Left renal cortex interstitium (tissue), 4 donors: ENCODE measurements at places on chromosomes 4 and X.

DNA sequence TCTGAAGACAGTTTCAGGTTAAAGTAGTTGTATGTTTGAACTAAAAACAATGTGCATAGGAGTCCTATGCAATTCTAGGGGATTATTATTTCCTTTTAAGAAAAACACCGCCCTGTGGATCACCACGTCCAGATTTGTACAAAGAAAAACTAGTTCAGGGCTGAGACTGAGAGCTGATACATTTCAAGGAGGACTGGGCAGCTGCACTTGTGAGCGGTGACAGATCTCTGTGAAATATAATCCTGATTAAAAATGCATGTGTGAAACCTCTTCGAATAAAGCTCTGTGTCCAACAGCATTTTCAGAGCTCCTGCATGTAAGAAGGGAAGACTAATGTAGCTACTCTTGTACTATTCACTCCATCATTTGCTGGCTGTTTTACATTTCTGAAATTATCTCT, 365.8 kb upstream of the PITX2 start:
- DNase-seq, result no peak

DNA sequence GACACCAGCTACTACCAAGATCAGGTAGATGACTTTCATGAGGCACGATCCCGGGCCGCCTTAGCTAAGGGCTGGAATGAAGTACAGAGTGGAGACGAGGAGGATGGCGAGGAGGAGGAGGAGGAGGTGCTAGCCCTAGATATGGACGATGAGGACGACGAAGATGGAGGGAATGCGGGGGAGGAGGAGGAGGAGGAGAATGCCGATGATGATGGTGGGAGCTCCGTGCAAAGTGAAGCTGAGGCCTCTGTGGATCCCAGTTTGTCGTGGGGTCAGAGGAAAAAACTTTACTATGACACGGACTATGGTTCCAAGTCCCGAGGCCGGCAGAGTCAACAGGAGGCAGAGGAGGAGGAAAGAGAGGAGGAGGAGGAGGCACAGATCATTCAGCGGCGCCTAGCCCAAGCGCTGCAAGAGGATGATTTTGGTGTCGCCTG, 481 bp downstream of the UTP3 start:
- DNase-seq, result no peak

GRCh38 chr4:52036886-52037530, 1.1 kb downstream of the SGCB start:
- DNase-seq, result no peak

GRCh38 chr4:68466185-68466584, 18.9 kb downstream of the TMPRSS11E start:
- DNase-seq, result no peak

- DNase-seq, result no peak
Measured at GRCh38 chrX:2391869-2392606, 108.7 kb downstream of the DHRSX start.

DNA sequence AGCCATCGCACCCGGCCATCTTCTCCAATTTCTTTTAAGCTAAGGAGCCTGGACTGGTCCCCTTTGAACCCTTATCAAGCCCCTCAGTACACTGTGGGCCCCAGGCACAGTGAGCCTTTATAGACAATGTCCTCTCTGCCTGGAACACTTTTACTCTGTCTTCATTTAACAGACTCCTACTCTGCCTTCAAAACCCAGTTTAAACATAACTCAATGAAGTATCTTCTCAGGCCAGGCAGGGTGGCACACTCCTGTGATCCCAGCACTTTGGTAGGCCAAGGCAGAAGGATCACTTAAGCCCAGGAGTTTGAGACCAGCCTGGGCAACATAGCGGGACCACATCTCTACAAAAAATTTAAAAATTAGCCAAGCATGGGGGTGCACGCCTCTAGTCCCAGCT, 27.5 kb upstream of the SMS start:
- DNase-seq, result no peak

DNA sequence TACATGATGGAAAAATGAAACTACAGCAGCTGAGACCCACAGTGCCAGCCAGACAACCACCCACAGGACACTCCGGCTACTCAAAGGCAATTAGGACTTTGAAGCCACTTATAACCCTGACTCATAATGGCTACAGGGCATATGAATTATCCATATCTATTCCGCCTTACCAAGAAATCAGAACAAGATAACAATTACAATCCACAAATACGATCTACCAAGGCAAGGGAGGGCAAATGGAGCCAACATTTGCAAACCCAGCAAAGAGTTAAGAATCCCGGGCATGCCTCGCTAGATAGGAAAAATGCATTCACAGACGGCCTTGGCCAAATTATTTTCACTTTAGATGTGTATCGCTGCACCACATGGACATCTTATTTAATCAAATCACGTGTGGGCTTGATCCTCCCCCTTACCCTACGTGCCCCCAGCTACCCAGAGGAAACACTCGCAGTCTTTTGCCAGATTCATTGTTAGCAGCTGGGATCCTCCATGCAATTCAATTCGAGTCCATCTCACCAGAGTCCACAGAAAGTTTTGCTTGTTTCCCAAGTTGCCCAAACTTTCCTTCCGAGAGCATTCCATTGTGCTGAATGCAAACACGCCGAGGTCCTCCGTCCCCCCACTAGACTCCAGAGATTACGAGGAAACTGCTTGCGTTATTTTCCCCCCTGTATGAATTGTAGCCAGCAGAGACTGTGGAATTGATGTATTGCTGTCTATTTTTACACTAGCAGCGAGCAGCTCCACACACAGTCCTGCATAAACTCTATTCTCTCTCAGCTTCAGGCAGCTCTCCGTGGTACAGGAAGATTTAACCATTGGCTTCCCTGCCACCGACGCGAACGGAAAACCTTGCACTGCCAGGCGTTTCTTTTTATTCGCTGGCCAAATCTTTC, 1.2 kb downstream of the PPARGC1A start:
- DNase-seq, result no peak

DNA sequence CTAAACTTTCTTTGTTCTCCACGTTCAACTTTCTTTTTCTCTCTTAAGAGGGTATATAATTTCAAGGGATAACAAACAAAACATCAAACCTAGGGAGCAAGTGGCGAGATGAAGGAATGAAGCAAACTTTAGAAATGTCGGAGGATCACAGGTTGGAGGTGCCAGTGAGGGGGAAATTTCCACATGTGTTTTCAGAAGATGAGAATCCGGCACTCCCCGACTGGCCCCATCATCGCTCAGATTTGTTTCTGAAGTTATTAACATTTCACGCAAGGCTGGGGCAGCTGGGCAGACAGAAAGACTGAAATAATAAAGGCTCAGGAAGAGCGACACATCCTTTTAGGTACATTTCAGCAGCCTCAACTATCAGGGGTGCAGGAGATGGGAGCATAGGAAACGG, 134.9 kb downstream of the SMIM20 start:
- DNase-seq, result no peak

- DNase-seq, result no peak
Measured at GRCh38 chrX:11129534-11130105, 18.5 kb downstream of the HCCS start.

DNA sequence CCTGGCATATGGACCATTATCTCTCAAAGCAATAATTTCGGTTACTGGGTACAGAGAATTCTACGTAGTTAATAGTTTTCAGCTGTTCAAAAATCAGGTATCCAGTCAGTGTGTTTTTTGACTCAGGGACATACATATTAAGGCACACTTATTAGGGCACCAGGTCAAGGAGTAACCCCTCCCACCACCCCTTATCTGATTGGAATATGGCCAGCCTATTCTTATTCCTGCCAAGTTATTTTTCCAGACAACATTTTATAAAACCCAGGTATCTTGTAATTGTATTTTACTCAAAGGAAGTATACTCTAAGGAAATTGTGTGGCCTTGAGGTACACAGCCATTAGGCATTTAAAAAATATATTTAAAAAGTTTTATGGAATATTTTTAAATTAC, 4.3 kb downstream of the ZFX start:
- no peak for DNase-seq

DNA sequence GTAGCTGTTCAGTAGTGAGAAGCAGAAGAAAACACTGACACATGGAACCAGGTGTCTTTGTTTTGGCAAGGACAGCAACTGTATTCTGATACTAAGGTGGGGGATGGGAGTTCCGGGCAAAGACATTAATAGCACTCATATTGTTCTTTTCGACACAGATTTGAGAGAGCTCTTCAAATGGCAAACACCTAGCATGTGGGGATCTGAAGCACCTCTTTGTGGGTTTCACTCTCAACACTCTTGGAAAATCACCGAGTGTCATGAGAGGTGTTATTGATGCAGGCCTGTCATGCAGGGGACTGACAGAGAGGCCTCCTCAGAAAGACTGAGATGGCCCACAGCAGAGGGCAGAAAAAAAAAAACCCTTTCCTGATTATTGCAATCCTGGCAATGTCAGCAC, 228.4 kb upstream of the VCX start:
- DNase-seq, result no peak

- no peak for DNase-seq
Measured at GRCh38 chr4:172356016-172356415, 542.8 kb downstream of the GALNTL6 start.
